ENCODE measurements at places on chromosomes 5 and 9.

DNA sequence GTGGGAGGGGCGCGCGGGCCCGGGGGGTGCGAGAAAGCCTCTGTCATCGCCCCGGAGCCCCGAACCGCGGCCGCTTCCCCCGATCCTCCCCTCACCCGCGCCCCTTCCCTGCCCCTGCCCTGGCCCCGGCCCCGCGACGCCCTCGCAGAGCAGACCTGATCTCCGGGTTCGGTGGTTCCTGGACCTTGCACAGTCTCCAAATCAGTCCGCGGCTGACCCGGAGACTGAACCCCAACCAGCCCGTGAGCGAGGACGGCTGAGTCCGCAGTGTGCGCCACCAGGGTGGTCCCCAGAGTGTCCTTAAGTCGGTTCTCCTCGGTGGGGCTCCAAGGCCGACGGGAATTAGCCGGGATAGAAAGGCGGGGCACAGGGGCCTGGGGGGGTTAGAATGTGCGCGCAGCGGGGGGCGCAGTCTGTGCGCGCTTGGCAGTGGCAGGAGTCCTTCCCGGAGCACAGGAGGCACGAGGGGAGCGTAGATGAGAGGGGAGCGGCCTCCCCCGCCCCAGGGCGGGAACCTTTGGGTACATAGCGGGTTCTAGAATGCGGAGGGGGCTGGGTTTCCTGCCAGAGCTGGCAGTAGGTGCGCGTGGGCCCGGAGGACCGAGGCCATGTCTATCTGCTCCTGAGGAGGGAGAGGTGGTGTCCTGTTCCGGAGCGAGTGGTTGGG, 779 bp downstream of the PKN3 start:
- peak; percentile 51 for DNase-seq

DNA sequence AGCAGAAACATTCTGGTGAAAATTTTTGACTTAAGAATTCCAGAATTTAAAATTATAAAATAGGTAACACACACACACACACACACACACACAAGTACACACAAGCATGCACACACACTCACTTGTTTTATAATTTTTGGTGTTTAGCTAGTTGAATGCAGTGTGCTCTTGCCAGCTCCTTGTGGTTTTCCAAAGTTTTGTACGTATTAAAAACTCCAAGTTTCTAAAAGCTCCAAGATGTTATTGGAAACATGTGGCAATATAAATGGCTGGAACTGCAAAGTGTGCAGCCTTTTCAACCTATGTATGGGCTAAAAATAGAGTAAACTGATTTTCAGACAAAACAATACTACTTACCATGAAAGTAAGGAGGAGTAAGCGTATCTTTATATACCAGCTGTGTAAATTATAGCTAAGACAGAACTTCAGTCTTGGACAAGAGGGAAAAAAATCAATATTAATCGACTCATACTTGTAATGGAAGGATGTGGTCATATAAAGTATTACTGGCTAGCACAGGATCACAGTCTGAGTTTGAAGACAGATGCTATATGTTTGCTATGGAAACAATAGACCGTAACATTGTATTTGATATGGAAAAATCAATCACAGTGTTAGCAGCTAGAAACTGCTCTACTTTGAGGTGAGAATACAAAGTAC, 727.1 kb upstream of the GRAMD2B start:
- no peak for DNase-seq

GRCh38 chr5:103260951-103261350, 2.4 kb downstream of the MACIR start:
- no peak for DNase-seq

DNA sequence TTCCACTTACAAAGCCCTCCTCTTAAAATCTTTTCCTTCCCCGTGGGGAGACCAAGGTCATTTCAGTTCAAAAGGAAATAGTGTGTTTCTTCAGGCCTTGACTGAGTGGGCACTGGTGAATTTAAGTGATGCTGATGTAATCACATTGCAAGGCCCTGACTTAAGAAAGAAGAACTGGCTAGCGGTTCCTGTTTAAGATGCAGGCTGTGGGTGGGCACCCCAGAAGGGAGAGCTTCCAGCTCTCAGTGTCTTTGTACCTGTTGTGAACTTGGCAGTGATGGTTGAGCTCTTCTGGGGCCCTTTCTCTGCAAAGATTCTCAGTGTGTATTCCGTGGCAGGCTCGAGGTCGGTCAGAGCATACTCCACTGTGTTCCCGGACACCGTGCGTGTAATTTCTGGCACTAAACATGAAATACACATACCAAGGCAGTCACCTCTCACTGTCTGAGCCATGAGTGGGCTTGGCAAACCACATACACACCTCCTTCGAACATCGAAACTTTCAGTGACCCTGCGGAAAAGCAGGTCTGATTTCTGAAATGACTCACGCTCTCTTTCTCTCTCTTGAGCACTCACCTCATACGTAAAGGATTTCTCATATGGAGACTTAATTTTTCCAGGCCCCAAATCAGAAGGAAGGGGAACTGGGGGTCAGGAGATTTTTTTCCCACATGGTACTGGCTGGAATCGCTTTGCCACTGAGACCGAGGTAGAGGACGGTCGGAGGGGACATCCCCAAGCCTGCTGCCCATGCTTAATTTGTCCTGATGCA, 81.9 kb downstream of the TNC start:
- DNase-seq = no peak

DNA sequence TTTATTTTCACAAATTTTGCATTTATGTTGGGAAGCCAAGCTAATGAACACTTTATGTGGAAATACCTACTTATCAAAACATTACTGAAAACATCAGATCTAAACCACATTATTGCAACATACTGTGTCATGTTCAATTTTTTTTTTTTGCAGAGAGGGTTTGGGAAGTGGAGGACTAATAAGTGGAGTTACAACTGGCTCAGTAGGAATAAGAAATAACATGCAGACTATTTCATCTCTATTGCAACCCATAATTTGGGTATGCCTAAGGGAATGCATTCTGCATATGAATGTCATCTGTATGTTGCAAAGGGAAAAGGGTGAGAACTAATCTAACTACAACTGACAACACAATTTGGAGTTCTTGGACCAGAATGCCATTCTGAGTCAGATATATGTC, 41.8 kb downstream of the APC start:
- no peak for DNase-seq

- DNase-seq = no peak
Observed at GRCh38 chr5:173210877-173211276, 24.1 kb downstream of the NKX2-5 start.

GRCh38 chr9:111533099-111533790, 8.3 kb downstream of the ZNF483 start:
- peak; percentile 58 for DNase-seq

GRCh38 chr9:114338187-114338586, 8.5 kb downstream of the ORM2 start:
- DNase-seq = no peak

DNA sequence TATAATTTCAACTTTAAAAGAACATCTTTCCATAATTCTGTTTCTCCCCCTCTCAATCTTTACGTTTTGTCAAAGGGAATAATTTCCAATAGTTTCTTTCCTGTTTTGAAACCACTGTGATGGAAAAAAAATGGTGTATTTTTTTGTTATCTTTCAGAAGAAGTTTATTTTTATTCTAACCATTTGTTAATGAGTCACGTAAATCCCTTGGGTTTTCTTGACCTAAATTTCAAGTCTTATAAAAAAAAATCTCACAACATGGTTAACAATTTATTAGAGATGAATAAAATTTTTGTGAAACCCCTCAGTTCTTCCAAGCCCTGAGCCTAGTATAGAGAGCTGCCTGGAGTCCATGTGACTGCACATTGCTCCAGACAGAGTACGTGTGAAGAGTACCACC, 106.1 kb upstream of the FBXL17 start:
- no peak for DNase-seq

GRCh38 chr9:130997925-130998596, 10.9 kb upstream of the LAMC3 start:
- peak; percentile 73 for DNase-seq

DNA sequence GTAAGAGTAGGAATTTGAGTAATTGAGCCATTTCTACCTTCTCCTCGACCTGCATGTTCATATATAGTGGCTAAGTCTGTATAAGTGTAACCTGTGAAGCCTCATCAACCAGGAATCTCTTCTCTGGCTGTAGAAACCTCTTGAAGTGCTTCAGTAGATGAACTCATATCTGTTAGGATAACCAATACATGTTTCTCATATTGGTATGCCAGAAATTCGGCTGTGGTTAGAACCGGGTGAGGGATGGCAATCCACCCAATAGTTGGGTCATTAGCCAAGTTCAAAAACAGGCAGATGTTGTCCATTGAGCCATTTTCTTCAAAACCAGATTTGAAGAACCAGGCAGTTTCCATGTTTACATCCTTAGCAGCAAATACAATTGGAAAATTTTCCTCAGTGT, 28.9 kb upstream of the GSN start:
- no peak for DNase-seq

DNA sequence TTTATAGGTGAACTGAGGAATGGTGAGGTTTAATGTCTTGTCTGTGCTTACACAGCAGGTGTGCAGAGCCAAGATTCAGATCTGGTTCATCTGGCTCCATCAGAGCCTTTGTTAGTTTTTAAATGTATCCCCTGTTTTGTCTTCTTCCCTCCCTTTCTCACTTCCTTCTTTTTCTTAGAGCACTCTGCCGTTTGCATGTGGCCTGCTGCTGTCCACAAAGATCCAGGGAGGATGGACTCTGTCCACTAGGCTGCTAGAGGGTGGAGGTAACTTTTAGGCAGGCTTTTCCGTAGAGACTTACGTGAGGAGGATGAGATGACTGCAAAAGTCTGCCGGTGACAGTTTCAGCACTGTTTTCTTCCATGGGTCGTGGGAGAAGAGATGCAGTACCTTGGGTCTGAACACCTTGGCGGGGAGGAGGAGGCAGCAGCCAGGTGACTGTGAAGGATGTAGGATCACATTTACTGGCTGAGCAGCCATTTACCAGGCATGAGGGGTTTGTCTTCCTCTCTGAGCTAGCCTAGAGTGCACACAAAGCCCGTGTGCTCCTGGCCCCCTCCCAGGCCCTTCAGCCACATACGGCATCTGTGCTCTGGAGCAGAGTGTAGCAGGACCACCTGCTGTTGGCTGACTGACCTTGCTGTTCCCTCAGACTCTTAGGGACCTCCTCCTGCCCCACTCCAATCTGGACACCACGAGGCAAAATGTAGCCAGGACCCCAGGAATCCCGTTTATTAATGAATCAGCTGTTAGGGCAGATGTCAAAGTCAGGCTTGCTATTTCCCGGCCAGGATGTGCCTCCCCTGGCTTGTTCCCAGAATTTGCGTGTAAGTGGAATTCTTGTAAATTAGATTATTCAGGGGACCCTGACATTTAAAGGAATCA, 1.8 kb downstream of the NTMT1 start:
- no peak for DNase-seq

GRCh38 chr9:94824913-94825610, 98.6 kb downstream of the AOPEP start:
- no peak for DNase-seq

GRCh38 chr5:22245770-22246169, 607.4 kb downstream of the CDH12 start:
- no peak for DNase-seq

- DNase-seq = no peak
Observed at GRCh38 chr5:88298425-88298824, 29.8 kb upstream of the TMEM161B start.

- peak; percentile 58 for DNase-seq
Observed at GRCh38 chr5:1217596-1218206, 7.5 kb upstream of the SLC6A18 start.

- no peak for DNase-seq
Observed at GRCh38 chr9:91809581-91810285, 140.3 kb downstream of the ROR2 start.

- no peak for DNase-seq
Observed at GRCh38 chr5:81140943-81141342, 92.2 kb upstream of the CKMT2 start.

DNA sequence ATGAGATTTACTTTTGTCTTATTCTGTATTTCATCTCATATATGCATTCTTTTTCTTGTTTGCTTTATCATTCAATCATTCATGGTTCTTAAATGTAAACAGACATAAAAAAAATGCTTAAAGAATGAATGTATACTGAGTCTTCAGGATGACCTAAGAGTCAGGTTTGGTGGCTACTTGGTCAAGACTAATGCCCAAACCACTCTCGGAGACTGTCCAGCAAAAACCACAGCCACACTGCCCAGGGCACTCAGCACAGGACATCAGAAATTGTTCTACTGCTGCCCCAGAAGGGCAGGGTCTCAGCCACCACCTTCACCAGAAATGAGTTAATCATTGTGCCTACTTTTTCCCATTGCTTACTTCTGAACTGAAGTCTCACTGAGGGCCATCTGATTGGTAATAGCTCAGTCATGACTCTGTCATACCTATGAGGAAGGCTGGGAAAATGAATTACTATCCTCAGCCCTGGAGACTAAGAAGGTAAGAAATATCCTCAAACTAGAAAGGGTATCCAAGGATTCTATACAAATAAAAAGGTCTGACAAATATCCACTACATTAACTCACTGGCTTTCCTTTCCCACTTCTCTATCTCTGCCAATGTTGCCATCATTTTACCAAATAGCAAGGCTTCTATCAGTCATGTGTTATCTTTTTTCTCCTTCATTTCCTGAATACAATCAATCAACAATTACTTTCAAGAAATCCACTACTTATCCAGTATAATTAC, 236.1 kb downstream of the CETN3 start:
- DNase-seq = no peak

DNA sequence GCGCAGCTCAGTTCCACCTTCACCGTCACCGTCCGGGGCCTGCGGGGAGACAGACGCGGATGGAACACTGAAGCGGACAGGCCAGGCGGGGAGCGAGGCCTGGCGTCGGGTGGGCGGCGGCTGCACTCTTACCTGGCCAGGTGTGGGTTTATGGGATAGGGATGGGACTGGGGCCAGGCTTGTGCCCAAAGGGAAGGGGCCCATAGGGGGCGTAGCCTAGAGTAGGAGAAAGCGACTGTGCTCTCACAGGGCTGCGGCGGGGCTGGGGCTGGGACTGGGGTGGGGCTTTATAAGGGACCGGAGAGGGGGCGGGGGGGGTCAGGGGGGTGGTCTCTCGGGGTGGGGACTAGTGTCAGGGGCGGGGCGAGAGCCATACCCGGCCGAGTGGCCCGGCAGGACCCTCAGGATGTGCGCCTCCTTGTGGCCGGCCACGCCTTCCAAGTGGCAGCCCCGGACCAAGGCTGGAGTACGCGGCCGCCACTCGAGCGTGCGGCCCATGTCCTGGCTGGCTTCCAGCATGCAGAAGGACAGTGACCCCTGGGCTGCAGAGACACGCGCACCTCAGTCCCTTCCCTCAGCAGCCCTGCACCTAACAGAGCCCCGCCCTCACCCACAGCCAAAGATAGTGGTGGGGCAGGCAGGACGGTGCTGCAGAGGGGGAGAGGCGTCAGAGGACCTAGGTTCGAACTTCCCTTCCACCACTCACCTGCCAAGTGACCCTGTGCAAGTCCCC, 22.8 kb downstream of the FPGS start:
- DNase-seq = no peak

DNA sequence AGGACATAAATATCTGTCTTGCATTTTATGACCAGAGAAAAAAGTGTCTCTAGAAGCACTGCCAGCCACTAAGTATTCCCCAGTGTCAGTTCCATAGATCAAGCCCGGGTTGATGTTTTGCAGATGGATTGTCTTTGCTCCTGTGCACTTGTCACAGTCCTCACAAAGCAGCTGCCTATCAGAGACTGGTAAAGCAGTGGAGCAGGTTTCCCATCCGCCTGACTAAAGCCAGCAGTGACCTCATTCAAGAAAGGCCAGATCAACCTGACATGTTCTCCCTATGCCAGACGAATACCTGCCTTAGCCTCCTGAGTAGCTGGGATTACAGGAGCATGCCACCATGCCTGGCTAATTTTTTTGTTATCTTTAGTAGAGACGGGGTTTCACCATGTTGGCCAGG, 26.8 kb upstream of the GARNL3 start:
- no peak for DNase-seq

- DNase-seq = no peak
Observed at GRCh38 chr9:463455-464171, 248.9 kb downstream of the DOCK8 start.
